ENCODE measurements at places on chromosomes 2 and 18.

DNA sequence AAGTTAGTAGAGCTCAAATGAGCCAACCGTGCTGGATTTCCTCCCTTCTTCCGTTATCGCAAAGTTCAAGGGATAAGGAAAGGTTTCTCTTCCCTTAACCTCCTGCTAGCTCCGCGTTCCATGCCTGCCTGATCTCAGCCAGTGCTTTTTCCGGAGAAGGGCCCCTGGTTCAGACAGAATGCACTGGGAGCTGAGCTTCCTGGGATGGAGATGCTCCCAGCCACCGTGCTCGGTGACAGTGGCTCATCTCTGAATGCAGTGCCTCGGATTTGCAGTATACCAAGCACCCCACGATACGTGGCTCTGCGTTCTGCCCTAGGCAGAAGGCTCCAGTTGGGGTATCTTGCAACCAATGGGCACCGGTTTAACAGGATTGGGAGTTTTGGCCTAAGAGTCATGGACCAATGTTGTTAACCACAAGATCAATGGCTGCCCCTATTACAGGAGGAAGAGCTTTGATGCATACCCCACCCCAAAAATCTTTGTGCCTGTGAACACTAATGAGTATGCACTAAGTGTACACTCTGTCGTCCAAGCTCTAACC, 876 bp downstream of the CNTNAP5 start:
- no peak for DNase-seq

GRCh38 chr2:10521356-10522169, 73.4 kb upstream of the ODC1 start:
- no peak for DNase-seq

- no peak for DNase-seq
Observed at GRCh38 chr2:31049916-31050588, 88.2 kb downstream of the GALNT14 start.

DNA sequence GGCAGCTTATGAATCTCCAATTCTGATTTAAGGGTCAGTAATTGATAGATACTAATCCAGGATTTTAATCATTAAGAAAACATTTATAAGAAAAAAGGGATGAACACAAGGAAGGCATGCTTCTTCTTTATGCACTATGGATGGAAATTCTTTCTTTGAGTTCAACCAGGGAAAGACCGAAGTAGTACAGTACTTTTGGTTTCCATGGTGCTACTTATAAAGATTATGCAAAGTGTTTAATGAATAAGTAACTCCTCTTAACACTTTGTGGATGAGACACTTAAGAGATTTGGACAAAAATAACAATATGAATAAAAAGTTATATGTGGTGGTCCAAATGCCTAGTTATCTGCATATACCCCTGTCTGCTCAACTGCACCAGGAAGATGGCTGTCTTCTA, 666.5 kb upstream of the FANCL start:
- DNase-seq: no peak

- DNase-seq: no peak
Observed at GRCh38 chr2:13597176-13597575, 880.4 kb downstream of the TRIB2 start.

DNA sequence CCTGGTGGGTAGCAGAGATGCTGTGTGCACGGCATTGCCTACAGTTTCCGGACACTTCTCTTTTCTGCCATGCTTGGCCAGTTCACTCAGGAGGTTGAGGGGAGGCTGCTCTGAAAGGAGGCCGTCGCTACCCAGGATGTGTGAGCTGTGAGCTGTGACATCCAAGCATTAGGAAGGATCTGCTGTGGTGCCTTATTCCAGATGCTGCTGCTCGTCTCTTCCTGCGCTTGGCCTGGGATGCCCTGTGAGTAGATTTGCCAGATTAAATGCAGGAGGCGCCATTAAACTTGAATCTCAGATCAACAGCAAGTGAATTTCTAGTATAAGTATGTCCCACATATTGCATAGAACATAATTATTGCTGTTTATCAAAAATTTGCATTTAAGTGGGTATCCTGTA, 124.2 kb upstream of the SIX3 start:
- no peak for DNase-seq

DNA sequence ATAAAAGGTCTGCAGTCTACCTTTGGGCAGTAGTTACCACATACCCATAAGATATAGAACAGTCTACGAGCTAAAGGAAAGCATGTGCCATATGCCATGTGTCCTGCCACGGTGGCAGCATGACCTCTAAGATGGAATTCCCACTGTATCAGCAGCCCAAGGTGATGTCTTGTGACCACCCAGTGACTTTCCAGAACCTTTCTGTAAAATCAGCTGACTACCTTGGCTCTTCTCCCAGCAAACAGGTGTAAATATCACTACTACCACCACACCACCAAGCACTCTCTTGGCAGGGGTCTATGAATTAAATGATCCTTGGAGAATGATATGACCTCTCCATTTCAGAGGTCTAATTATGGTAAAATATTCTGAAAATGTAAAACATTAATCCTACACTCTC, 99.6 kb downstream of the METTL8 start:
- DNase-seq: no peak

DNA sequence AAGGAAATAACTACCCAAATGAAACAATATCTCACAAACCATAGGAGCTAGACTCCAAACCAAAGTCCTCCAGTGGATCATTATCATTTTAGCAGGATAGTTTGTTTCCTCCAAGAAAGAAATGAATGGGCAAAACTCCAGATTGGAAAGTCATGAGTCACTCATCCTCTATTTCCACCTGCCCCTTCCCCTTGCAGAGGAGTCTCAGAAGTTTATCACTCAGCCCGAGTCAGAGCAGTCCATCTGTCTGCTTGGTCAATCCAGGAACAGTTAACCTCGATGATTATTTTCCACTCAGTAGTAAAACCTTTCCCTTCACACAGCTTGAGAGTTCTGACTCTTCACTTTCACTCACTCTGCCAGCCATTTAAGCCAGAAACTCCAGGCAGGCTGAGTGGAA, 462.2 kb downstream of the BCL11A start:
- DNase-seq: no peak

DNA sequence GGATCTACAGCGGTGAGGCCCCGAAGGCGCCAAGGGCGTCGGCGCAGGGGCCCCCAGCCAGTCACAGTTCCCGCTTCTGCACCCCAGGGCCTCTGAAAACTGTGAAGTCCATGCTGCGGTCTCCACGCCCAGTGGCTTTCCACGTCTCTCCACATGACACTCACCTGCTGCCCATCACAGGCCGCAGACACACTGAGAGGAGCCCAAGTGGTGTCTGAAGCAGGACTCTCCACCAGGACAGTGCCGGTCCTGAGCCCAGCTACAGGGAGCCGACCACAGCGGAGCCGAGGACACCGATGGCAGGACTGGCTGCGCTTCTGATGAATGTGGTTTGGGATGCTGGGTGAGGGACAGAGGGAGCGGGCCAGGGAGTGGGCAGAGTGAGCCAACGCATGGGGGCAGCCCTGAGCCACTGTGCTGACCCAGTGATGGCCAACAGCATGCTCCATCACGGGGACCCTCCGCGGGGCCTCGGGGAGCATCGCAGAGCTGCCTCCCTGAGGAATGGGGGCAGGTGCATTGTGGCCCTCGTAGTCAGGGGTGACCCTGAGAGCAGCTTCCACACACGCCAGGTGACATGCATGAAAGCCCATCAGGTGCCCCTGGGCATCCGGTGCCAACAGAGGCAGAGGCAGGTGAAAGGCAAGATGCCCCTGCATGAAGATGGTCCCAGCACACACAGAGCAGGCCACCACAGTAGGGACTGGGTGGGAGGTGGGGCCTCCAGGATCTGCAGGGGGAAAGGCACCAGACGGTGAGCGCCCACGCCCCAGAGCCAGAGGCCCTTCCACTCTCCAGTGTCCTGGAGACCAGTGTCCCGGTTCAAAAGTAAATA, 116.6 kb downstream of the HDAC4 start:
- peak; percentile 82 for DNase-seq

- no peak for DNase-seq
Observed at GRCh38 chr2:120929829-120930228, 194.2 kb downstream of the GLI2 start.

DNA sequence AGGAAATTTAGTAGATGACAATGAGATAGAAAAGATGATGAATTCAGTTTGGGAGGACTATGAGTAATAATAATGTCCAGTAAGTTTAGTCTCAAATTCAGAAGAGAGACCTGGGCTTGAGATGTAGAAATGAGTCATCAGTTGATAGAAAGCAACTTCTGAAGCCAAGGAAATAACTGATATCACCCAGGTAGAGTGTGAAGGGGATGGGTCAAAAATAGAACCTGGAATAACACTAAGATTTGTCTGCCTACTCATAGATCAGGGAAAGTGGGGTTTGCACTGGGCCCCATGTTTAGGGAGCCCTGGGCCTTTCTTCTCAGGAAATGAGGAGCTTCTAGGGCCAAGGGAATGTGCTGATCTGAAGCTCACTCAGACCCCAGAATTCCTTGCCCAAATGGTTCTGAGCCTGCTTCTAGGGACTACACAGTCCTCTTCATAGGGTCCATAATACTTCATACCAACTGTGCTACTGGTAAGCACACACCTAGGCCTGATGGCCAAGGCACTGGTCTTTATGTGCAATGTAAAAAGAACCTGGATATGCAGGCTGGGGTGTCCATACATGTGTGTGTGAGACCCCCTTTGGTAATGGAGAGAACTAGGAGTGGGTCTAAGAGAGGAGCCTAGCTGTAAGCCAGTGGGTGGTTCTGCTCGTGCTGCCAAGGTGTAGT, 141.2 kb downstream of the IKZF2 start:
- no peak for DNase-seq
